Stimulated activated CD4-positive, alpha-beta T cell treated with anti-CD3 and anti-CD28 coated beads, Interleukin-15, amount 100 ng/mL, for 24 hours (primary cell): ENCODE measurements at places on chromosomes 3 and 15.

DNA sequence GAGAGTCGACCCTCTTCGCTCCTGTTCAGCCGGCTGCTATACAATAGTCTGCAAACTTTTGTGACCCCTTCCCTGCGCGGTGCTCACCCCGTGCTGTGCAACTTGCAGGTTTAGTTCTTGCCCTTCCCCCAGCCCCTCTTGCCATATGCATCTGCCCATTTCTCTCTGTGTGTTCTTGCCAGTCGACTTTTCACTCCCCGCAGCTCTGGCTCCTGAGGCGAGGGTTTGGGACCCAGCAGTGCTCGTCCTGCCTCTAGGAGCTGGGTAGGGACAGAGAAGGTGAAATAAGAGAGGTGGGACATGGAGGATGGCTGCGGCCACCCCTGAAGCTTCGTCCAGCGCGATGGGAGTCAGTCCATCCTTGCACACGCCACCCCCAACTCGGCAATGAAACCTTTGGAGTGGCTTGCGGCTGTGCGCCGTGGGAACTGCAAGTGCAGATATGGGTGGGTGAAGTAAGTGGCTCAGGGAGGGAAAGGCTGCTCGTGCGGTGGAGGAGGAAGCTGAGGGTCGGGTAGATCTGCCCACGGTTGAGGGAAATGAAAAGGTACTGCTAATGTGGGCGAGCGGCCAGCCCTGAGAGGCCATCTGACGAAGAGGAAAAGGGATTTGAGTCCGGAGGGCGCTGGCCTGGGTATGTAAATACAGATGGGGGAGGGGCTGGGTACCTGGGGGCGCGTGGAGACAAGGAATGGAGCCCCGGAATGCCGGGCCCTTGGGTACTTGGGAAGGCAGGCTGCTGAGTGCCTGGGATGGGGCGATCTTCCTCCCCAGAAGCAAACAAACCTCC is 1.0 kb downstream of the LRRC3B start:
- no peak for DNase-seq

DNA sequence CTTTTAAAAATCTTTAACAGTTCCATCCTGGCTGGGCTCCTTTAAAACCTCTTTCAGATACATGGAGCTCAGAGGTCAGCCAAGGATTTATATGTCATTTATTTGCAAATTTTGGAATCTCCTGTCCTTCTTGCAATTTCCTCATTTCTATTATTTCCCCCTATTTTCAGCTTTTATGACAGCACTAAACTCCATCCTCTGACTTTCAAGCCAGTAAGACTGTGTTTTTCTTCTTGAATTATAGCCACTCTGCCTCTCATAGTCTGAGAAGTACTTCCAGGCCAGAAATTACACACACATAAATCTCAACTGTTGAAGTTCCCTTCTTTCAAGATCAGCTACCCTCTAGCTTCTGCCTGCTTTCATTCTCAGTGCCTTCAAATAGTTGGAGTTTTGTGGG is 73.2 kb downstream of the IQCH start:
- no peak for DNase-seq

DNA sequence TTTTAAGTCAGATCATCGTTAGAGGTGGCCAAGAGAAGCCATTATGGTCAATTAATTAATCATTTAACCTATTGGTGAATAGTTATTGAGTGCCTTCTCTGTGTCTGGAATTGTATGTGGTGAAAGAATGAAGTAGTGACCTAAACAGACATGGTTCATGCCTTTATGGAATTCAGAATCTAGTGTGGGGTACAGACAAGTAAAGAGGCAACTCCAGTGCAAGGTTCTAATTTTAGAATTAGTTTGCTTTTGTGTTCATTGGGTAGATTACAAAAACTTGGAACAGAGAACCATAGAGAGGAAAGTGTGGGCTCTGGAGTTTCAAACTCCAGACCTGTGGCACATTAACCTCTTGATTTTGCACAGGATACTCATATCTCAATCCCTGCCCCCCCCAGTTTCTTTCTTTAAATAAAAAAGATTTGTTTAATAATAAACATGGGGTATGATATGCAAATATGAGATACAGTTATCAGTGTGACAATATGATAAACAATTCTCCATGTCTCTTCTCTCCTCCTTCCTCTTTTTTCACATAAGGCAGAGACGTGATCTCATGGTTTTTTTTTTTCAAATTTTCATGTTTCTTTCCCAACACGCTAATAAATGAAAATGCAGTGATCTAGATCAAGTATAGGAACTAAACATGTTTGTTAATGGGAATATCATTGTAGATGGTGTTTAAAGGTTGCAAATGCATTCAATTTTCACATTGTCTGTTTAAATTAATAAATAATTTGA is 117.9 kb downstream of the MITF start:
- DNase-seq, result no peak

DNA sequence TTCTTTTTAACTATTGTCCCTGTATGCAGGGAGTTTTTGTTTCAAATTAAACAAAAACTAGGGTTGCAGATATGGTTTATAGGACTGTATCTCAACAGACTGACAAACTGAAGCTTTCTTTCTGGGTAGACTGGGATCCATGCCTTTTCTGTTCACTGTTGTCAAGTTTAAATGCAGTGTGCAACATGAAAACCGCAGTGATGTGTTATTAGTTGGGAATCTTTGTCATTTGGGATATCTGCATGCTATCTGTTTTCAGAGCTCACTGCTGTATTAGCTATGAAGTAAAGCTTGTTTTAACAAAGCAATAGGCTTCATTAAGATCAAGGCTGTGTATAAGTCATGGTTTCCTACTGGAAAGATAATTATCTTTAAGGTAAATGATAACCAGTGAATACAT is 21.4 kb upstream of the MCF2L2 start:
- no peak for DNase-seq

- no peak for DNase-seq
Measured at GRCh38 chr15:33831646-33832045, 136.7 kb upstream of the CHRM5 start.

DNA sequence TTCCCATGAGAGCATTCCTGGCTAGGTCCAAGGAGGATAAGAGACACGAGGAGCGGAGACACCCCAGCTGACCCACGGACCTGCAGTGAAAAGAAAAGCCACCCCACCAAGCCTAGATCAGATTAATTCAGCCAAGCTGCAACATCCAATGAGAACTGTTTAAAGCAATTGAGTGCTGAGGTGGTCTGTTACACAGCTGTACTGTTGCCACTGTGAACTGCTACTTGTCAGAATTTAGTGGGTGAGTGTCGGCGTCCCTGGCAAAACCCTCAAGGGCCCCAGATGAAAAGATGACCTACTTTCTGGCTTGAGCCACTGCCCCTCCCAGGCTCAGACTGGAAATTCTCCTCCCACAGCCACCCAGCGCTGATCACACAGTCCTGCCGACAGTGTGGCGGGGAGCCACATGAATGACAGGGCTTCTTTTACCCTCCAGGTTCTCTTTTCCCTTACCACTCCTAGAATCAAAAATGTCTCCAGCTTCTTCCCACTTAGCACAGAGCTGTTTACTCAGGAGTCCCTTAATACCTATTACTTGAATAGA is 26.4 kb upstream of the KBTBD12 start:
- DNase-seq, result no peak
